Karpas-422 (cell line): ENCODE measurements at places on chromosomes 3 and 15. TPM values are rescaled to one million over a fixed set of nuclear protein-coding genes. Genes with fewer than 3 reads are reported as not detected.

GRCh38 chr15:63010386-63010785 is 32.2 kb upstream of the TPM1 start:
- no peak for DNase-seq
- H3K36me3 ChIP-seq: no peaks in the 10 kb centered on the region
- no peak overlapping the region for H3K4me3 ChIP-seq
- no peak overlapping the region for H3K27ac ChIP-seq
- H3K27me3 ChIP-seq: no peaks in the 10 kb centered on the region
- no peaks in the 10 kb centered on the region for H3K4me1 ChIP-seq

DNA sequence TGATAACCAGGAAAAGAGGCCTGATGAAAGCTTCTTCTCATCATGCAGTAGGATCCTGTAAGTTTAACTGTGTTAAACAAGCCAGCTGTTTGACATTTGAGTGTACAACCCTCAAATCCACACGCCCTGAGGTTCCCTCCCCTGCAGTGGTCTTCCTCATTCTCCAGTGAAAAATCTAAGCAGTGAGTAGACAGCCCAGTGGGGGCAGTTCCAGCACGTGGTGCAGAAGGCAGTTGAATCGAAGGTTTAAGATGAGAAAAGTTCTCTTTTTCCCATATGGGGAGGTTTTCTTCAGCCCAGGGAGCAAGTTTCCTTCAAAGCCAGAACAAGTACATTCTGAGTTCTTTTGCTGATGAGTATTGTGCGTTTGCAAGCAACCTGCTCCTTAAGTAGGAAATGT is 174.5 kb downstream of the NR2F2 start:
- H3K36me3 ChIP-seq: no peaks in the 10 kb centered on the region
- H3K27ac ChIP-seq: no peak overlapping the region
- H3K27me3 ChIP-seq: no peaks in the 10 kb centered on the region
- H3K4me1 ChIP-seq: no peaks in the 10 kb centered on the region
- no peak overlapping the region for H3K4me3 ChIP-seq

DNA sequence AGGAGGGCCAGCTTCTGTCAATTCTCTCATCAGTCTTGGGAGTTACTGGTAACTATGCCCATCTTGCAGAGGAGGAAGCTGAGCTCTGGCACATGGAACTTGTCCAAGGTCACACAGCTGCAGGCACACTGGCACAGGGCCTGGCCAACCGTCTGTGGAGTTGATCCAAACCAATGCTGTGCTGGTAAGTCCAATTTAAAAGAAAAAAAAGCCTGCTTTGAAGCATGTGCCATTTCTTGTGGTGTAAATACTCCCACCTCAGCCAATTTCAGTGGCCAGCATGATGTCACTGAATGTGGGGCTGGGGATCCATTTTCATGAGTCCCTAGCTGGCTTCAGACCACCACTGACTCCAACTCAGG is 83.4 kb downstream of the CHSY1 start:
- H3K4me3 ChIP-seq: no peak overlapping the region
- H3K4me1 ChIP-seq: no peaks in the 10 kb centered on the region
- no peak overlapping the region for H3K27ac ChIP-seq
- DNase-seq: no peak

DNA sequence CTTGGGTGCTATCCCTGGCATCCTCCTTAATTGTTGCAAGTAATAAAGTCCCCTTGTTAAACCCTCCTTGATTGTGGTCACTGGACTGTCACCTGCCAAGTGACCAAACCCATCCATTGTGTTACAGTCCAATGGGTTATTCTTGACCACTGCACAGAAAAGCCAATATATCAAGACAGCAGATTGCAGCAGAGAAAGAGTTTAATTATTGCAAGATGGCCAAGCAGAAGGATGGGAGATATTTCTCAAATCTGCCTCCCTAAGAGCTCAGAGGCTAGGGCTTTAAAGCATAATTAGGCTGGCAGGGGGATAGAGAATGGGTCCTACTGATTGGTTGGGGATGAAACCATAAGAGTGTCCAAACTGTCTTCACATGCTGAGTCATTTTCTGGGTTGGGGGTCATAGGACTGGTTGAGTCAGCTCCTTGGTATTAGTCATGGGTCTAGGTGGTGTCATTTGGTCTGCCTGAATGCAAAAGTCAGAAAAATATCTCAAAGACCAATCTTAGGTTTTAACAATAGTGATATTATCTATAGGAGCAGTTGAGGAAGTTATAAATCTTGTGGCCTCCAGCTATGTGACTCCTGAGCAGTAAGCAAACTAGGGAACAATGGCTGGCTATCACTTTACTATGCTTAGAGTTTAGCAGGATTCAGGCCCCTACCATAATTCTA is 19.1 kb upstream of the XYLB start:
- no peak overlapping the region for H3K4me3 ChIP-seq
- H3K4me1 ChIP-seq: no peaks in the 10 kb centered on the region
- no peaks in the 10 kb centered on the region for H3K36me3 ChIP-seq
- no peak overlapping the region for H3K27ac ChIP-seq
- no peak for DNase-seq

GRCh38 chr3:179809639-179810038 is 156.8 kb downstream of the USP13 start:
- H3K4me1 ChIP-seq: peaks cover 11% of the 10 kb centered on the region
- H3K27me3 ChIP-seq: no peaks in the 10 kb centered on the region
- H3K27ac ChIP-seq: no peak overlapping the region
- DNase-seq: no peak
- no peak overlapping the region for H3K4me3 ChIP-seq

ZNF80 gene
- not detected in 2 replicates for total RNA-seq

FEZF2 gene
- total RNA-seq: not detected in 2 replicates
